ENCODE measurements at places on chromosomes 7 and 10. TPM values are rescaled to one million over a fixed set of nuclear protein-coding genes. Genes with fewer than 3 reads are reported as not detected.

Gene SPDYE5
- not detected for total RNA-seq

Gene CH25H
- 0.30 TPM for total RNA-seq

Gene BTBD16
- total RNA-seq, result not detected

Gene CPED1
- total RNA-seq, result 33.8 TPM

DNA sequence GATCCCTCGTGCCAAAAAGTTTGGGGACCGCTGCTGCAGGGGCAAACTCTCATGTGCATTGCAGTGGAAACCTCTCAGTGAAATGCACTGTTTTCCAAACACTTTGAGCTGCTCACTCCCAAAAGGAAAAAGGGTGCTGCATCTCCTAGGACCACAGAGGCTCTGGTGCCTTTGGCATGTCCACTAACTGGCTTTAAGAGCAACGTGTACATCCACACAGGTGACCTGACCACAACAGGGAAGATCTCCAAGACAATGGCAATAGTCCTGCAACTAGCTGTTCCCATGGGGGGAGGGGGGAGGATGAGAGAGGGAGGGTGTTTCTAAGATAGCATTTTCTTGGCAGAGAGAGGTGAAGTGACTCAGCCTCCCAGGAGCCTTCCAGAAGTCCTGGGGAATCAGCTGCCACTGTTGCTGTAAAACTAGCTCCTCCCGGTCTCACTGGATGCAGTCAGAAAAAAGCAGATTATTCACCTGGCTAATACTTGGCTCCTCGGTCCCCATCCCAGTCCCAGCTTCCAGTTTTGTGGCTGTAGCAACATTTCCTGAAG is 181.7 kb downstream of the HECW1 start:
- H3K4me1 ChIP-seq, result no peaks in the 10 kb centered on the region
- H3K27ac ChIP-seq, result no peak overlapping the region
- no peak for DNase-seq

- H3K4me1 ChIP-seq, result peaks cover 19% of the 10 kb centered on the region
- H3K36me3 ChIP-seq, result no peaks in the 10 kb centered on the region
- no peak overlapping the region for H3K27ac ChIP-seq
- peak; percentile 31 for DNase-seq
Measured at GRCh38 chr10:77182803-77183202, 454.8 kb downstream of the KCNMA1 start.

GRCh38 chr7:79854621-79855020 is 280.0 kb upstream of the GNAI1 start:
- no peaks in the 10 kb centered on the region for H3K27me3 ChIP-seq
- H3K4me1 ChIP-seq, result no peaks in the 10 kb centered on the region
- no peak for DNase-seq

GRCh38 chr7:79272938-79273337 is 180.5 kb downstream of the MAGI2 start:
- DNase-seq, result no peak
- no peaks in the 10 kb centered on the region for H3K27me3 ChIP-seq
- no peaks in the 10 kb centered on the region for H3K36me3 ChIP-seq
- H3K4me3 ChIP-seq, result no peak overlapping the region
- no peak overlapping the region for H3K27ac ChIP-seq

- no peaks in the 10 kb centered on the region for H3K27me3 ChIP-seq
- no peak for DNase-seq
- H3K27ac ChIP-seq, result no peak overlapping the region
- H3K4me1 ChIP-seq, result peaks cover 15% of the 10 kb centered on the region
- H3K4me3 ChIP-seq, result no peak overlapping the region
Measured at GRCh38 chr10:128055061-128055868, 71.0 kb downstream of the MKI67 start.

DNA sequence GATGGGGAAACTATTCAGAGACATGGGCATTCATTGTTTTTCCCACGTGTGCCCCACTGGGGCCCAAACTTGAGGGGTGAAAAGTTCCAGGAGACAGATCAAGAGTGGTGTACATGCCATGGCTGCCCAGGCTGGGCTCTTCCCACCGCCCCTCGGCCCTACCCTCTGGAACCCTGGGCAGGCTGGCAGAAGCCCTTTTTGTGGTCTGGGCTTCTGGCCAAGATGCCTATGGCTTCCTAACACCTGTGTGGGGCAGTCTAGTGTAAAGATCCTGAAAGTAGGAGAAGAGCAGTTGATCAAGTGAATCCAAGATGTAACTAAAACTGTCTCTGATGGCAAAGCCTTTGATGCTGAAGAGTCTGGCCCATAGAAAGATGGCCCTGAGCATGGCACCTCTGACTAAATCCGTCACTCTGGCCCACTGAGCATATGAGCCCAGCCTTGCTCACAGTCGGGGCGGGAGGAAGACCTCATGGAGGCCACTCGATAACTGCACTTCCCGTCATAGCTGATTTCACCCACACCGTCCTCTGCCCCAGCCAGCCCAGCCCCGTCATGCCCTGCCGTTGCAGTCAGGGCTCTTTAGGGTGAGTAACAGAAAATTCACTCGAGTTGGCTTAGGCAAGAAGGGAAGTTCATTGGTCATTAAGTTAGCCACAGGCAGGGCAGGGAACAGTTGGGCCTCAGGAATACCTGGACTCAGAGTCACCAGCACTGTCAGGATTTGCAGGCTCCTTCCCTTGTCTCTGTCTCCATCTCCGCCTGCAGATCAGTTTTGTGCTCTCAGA is 37.9 kb upstream of the MTPAP start:
- H3K4me3 ChIP-seq, result no peak overlapping the region
- no peaks in the 10 kb centered on the region for H3K36me3 ChIP-seq
- H3K4me1 ChIP-seq, result peaks cover 14% of the 10 kb centered on the region
- H3K27ac ChIP-seq, result no peak overlapping the region
- H3K27me3 ChIP-seq, result no peaks in the 10 kb centered on the region
- DNase-seq, result no peak

- no peak overlapping the region for H3K4me3 ChIP-seq
- no peaks in the 10 kb centered on the region for H3K27me3 ChIP-seq
- no peak for DNase-seq
- H3K36me3 ChIP-seq, result no peaks in the 10 kb centered on the region
Measured at GRCh38 chr10:69057951-69058297, 30.0 kb upstream of the SRGN start.

GRCh38 chr7:157708919-157709295 is 372.1 kb downstream of the DNAJB6 start:
- no peak overlapping the region for H3K4me3 ChIP-seq
- H3K4me1 ChIP-seq, result no peaks in the 10 kb centered on the region
- no peaks in the 10 kb centered on the region for H3K36me3 ChIP-seq
- no peak for DNase-seq
- H3K27me3 ChIP-seq, result peaks cover 75% of the 10 kb centered on the region

- peak overlapping the region; percentile 88 for H3K4me3 ChIP-seq
- DNase-seq, result peak; percentile 19
- H3K27me3 ChIP-seq, result no peaks in the 10 kb centered on the region
Measured at GRCh38 chr10:35639728-35640401, 2.2 kb downstream of the FZD8 start.

GRCh38 chr10:79098596-79099015 is 29.8 kb downstream of the ZMIZ1 start:
- H3K27me3 ChIP-seq, result no peaks in the 10 kb centered on the region
- peaks cover 100% of the 10 kb centered on the region for H3K4me1 ChIP-seq
- no peaks in the 10 kb centered on the region for H3K36me3 ChIP-seq
- peak overlapping the region; percentile 4 for H3K27ac ChIP-seq
- H3K4me3 ChIP-seq, result no peak overlapping the region
- DNase-seq, result no peak

GRCh38 chr10:47278152-47278473 is 21.9 kb upstream of the GDF10 start:
- no peaks in the 10 kb centered on the region for H3K27me3 ChIP-seq
- no peak overlapping the region for H3K4me3 ChIP-seq
- peaks cover 5% of the 10 kb centered on the region for H3K4me1 ChIP-seq
- no peaks in the 10 kb centered on the region for H3K36me3 ChIP-seq
- no peak for DNase-seq
- no peak overlapping the region for H3K27ac ChIP-seq

DNA sequence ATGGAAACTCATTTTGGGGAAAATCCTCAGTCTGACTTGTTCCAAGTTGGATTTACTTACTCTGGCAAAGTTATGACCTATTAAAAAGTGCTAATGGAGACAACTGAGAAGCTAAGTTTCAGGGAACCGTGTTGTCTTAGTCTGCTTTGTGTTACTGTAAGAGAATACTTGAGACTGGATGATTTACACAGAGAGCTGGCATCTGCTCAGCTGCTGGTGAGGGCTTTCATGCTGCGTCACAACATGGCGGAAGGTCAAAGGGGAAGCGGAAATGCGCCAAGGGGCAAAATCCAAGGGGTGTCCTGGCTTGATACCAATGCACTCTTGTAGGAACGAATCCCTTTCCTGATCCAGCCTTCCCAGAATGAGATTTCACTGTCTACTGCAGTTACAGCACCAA is 46.4 kb downstream of the MTURN start:
- peaks cover 50% of the 10 kb centered on the region for H3K4me1 ChIP-seq
- H3K4me3 ChIP-seq, result no peak overlapping the region
- H3K27ac ChIP-seq, result no peak overlapping the region
- no peaks in the 10 kb centered on the region for H3K27me3 ChIP-seq
- no peaks in the 10 kb centered on the region for H3K36me3 ChIP-seq

GRCh38 chr7:91249506-91250233 is 14.6 kb upstream of the FZD1 start:
- no peaks in the 10 kb centered on the region for H3K36me3 ChIP-seq
- H3K4me3 ChIP-seq, result no peak overlapping the region
- DNase-seq, result no peak

- H3K27ac ChIP-seq, result no peak overlapping the region
- H3K36me3 ChIP-seq, result no peaks in the 10 kb centered on the region
- peaks cover 7% of the 10 kb centered on the region for H3K4me1 ChIP-seq
- H3K27me3 ChIP-seq, result peaks cover 4% of the 10 kb centered on the region
Measured at GRCh38 chr10:22988581-22989360, 60.9 kb downstream of the ARMC3 start.

GRCh38 chr7:81301815-81302214 is 383.0 kb upstream of the SEMA3C start:
- H3K27ac ChIP-seq, result no peak overlapping the region
- H3K4me3 ChIP-seq, result no peak overlapping the region
- no peaks in the 10 kb centered on the region for H3K36me3 ChIP-seq
- no peak for DNase-seq
